ENCODE measurements at places on chromosomes 11 and 22.

DNA sequence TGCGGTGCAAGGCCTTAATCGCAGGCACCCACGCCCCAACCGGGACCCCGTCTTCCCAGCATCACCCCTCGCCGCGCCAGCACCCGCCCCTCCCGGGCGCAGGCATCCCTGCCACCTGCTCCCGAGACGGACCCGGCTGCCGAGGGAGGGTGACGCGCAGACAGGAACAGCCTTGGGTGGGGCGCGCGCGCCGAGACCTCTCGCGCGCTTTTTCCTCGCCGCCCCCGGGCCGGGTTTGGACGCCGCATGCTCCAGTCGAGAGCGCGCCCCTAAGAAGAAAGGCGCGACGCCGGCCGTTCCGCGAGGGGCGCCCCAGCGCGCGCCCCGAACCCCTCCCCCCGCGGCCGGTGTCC lies 504 bp downstream of the CFL1 start:
- DNase-seq, result no peak

DNA sequence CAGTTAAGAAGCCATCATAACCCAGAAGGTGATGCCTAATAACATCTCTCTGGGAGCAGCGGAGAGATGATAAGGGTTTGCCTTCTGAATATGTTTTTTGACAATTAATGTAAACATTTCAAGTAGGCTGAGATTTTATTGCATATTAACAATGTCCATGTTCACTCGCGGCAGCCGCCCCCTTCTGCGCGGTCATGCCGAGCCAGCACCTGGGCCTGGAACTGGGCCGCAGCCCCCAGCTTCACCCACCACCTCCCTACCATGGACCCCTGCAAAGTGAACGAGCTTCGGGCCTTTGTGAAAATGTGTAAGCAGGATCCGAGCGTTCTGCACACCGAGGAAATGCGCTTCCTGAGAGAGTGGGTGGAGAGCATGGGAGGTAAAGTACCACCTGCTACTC lies 4.3 kb upstream of the SAA1 start:
- no peak for DNase-seq

GRCh38 chr11:109512680-109513079 lies 90.7 kb downstream of the C11orf87 start:
- no peak for DNase-seq

GRCh38 chr22:30875481-30876215 lies 92.9 kb downstream of the MORC2 start:
- no peak for DNase-seq

GRCh38 chr11:47035108-47035507 lies 98.5 kb downstream of the CSTPP1 start:
- DNase-seq, result no peak

GRCh38 chr11:128653801-128654231 lies 40.1 kb upstream of the FLI1 start:
- peak; percentile 66 for DNase-seq

GRCh38 chr11:115242982-115243381 lies 261.2 kb downstream of the CADM1 start:
- DNase-seq, result no peak

DNA sequence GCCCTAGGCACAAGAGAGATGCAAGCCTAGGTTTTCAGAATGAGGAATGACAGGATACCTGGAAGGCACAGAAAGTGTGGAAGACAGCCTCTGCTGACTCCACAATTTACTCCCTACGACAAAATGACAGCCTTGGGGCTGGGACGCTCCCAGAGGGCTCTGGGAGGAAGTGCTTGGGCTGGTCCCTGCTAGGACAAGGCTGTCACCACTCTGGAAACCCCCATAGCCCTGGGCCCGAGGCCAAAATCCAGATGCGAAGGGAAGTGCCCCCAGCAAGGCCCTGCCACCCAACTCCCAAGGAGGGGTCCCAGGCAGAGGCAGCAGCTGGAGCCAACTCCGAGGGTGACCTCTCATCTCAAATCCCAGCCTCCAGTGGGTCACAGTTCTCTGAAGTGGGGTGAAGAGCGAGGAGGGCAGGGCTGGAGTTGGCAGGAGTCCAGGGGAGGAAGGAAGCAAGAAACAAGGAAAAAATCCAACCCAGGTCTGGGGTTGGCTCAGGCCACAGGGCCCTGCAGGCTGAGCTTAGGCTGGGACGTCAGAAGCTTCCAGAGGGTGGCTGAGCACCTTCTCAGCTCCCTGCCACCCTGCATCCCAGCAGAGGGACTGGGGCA lies 6.3 kb upstream of the CDC42EP2 start:
- DNase-seq, result no peak

- peak; percentile 80 for DNase-seq
These were observed 157.3 kb downstream of the SWAP70 start for GRCh38 chr11:9821008-9821752.

GRCh38 chr22:42511401-42511891 lies 8.2 kb downstream of the RRP7A start:
- no peak for DNase-seq

DNA sequence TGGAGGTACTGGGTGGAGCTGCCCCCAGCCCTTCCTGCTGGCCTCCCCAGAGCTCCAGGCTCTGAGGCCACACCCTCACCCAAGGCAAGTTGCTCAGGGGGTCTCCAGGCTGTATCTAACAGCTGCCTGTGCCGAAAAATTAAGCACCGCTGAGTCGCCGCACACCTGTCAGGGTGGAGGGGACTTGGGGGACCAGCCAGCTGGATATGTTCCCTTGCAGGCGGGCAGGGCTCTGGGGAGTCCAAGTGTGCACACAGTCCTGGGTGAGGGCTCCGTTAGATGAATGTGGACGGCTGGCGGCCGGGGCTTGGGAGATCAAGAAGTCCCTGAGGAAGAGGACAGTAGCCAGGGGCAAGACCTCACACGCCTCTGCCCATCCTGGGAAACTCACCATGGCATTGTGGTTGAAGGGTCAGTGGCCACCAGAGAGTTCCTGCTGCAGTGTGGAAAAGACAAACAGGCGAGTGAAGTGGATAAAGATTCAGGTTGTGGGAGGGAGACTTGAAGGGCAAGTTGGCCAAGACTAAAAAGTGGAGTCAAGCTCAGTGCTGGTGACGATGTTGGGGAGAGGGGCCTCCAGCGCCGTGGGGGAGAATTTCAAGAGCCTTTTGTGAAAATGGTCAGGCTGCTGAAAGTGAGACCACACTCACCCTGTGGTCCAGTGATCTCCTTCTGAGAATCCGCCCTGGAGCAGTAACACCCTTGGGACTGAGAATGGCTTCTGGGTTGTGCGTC lies 69.6 kb downstream of the CDKN1C start:
- DNase-seq, result no peak

GRCh38 chr11:46234311-46234710 lies 43.2 kb upstream of the CREB3L1 start:
- DNase-seq, result no peak

- DNase-seq, result peak; percentile 89
These were observed 8.5 kb upstream of the DENND5A start for GRCh38 chr11:9273376-9274336.

DNA sequence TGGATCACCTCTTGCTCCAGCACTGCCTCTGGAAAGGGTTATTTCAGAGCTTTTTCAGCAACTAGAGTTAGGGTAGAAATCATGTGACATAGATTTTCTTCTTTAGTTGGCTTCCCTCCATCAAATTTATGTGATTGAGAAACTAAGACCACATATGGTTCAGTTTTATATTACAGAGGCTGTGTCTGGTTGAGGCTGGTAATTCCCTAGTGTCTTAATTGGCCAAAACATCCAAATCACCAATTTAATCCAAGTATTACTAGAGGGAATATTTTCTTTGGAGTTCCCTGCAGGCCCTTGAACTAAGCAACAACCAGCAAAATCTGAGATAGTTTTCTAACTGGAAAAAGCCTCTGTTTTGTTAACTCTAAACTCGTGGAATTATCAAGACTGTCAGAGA lies 136.3 kb downstream of the ARHGAP42 start:
- peak; percentile 80 for DNase-seq

DNA sequence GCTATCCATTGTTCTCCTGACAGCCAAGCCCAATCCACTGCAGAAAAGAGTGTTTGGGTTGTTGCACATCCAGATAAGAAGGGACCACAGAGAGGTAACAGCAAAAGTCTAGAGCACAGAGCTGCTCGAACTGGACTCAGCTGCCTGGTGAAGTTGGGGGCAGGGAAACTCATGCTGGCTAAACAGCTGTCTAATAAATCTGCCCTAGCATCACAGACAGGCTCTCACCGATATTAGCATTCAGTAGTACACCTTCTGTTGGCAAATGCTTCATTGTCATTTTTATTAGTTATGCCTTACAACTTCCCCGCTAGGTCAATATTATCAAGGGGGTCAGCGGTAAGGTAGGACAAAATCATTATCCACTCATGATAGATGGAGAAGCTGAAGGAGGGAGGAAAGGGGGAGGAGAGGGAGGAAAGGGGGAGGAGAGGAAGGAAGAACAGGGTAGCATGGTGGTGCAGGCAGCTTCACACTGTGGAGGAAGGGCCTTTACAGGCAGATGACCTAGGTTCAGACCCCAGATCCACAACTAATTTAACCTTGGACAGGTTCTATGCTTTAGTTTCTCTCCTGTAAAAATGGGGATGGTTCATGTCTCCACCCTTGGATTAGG lies 102.7 kb downstream of the LARGE1 start:
- no peak for DNase-seq

DNA sequence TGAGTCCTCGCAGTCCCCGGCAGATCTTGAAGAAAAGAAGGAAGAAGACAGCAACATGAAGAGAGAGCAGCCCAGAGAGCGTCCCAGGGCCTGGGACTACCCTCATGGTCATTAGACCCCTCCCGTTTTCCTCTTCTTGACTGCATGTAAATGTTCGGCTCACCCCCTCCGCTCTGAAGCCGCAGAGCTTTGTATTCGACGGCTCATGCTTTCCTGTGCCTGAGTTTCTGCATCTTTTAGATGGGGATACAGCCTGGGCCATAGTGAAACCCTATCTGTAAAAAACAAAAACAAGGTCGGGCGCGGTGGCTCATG lies 7.7 kb downstream of the USP18 start:
- no peak for DNase-seq

DNA sequence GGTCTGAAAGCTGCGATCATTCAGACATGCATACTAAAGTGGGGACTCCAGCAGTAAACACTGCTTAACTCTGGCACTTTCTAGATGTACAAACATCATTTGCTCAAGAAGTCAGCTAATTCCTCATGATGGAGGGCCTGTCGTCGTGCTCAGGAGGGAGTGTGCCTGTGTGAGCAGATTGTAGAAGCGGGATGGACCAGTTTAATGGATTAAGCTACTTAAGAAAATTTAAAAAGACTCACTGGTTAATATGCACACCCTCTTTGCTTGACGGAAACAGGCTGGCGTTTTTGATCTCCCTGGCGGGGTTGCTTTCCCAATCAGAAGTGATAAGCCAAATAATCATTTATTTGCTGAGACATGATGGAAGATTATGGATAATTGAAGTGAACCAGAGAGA lies 79.0 kb downstream of the LDLRAD3 start:
- DNase-seq, result no peak

- DNase-seq, result no peak
These were observed 15.6 kb downstream of the SREBF2 start for GRCh38 chr22:41848468-41848867.

GRCh38 chr22:46696614-46697013 lies 41.4 kb downstream of the CERK start:
- no peak for DNase-seq

GRCh38 chr11:36748836-36749235 lies 150.8 kb upstream of the RAG2 start:
- peak; percentile 6 for DNase-seq

GRCh38 chr22:39932918-39933649 lies 27.1 kb upstream of the TMA7B start:
- DNase-seq, result peak; percentile 18

GRCh38 chr11:94201004-94201465 lies 72.4 kb downstream of the PANX1 start:
- peak; percentile 78 for DNase-seq

GRCh38 chr22:47736186-47737034 lies 974.0 kb downstream of the TBC1D22A start:
- no peak for DNase-seq

DNA sequence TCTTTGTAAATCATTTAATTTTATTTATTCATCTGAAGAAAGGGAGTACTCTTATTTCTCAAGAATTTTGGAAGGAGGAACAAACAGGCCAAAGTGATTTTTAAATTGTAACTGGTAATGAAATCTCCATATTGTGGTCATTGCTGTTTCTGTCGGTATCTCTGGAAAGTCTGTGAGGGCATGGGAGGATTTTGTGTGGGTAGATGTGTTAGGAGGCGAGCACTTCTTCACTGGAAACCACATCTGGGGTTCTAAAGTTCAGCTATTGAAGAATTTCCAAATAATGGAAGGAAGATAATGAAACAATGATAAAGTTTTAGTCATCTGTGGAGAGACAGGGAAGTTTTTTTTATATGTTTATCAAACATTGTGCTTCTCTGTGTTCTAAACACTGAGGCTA lies 6.6 kb downstream of the TRIM34 start:
- DNase-seq, result no peak

Measured in fibroblast of upper back skin (primary cell).